ENCODE measurements at places on chromosomes 5 and 9.

- no peak for DNase-seq
Measured at GRCh38 chr5:116482394-116482793, 92.2 kb downstream of the SEMA6A start.

DNA sequence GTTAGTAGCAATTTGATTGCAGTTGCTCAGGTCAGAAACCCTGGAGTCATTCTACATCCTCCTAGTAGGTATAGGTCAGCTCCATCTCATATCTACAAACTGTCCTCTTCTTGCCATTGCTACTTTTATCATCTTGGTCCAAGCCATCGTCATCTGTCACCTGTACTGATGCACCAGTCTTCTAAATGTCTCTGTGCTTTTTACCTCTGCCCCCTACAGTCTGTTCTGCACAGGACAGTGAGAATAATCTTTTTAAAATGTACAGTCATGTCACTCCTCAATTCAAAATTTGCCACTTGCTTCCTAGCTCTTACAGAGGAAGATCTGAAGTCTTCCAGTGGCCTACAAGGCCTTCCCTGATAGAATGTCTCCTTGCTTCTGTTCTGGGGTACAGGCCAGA is 6.8 kb downstream of the NNT start:
- peak; percentile 24 for DNase-seq

DNA sequence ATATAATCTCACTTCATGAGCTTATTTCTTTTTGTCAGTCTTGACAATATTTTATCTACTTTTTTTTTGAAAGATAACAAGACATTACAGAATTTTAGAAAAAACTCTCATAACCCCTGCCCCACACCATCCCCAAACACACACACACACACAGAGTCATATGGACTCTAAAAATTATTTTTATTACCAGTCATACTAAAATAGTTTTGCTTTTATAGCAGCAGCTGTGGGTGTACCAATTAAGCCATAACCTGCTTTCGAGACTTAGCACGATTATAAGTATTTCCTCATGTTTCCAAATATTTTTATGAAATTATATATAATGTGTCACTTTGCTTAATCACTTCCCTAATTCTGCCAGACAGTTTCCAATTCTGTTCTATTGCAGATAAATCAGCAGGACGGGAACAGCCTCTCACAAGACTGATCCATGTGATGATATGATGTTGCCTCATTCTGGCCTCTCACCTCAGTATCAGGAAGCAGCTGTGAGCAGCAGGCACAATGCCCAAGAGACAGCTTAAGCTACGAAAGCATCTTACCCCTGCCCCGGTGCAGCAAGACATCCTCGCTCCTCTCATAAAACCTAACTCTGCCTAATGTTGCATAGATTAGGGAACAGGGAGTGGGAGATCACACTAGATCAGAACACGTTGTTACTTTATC is 7.0 kb downstream of the PDCL start:
- DNase-seq, result no peak

- no peak for DNase-seq
Measured at GRCh38 chr9:70060883-70061507, 17.3 kb downstream of the MAMDC2 start.

DNA sequence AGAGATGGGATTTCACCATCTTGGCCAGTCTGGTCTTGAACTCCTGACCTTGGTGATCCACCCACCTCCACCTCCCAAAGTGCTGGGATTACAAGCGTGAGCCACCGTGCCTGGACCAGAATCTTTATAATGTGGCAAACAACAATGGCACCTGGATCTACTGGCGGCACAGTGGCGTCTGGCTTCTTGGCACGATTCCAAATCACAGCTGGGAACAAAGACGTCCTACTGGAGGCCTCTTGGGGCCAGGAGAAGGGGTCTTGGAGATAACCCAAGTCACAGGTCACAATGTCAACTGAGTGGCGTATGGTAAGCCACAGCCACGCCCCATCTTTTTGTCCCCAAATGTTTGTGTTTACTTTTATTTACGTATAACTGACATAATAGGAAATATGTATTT is 77.8 kb upstream of the RAPGEF1 start:
- DNase-seq, result no peak

GRCh38 chr5:99004960-99005359 is 76.2 kb upstream of the CHD1 start:
- DNase-seq, result peak; percentile 51

- no peak for DNase-seq
Measured at GRCh38 chr9:36963346-36963745, 70.7 kb downstream of the PAX5 start.

DNA sequence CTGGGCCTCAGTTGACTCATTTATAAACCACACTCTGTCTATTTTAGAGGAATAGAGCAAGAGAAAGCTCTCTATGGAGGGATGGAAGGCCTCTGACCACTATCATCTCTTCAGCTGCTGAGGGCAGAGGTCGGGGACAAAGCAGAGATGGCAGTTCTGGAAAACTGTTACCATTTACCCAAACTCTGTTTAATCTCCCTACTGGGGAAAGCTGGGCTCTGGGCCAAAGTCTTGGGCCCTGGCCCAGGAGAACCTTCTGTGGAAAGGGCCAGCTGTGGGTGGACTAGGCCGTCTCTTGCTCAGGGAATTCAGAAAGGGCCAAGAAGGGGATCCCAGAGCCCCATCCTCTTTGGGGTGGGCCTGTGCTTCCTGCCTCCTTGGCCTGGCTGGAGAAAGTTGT is 100.0 kb downstream of the PSD2 start:
- no peak for DNase-seq

- DNase-seq, result no peak
Measured at GRCh38 chr5:35804841-35805240, 51.9 kb upstream of the IL7R start.

- no peak for DNase-seq
Measured at GRCh38 chr9:116479056-116479544, 208.0 kb upstream of the TRIM32 start.
